Effector CD8-positive, alpha-beta T cell (primary cell): ENCODE measurements at places on chromosomes 11 and 22.

GRCh38 chr11:2990617-2991451, 1.3 kb downstream of the NAP1L4 start:
- DNase-seq, result no peak

GRCh38 chr22:25853078-25853477, 111.1 kb downstream of the MYO18B start:
- no peak for DNase-seq

DNA sequence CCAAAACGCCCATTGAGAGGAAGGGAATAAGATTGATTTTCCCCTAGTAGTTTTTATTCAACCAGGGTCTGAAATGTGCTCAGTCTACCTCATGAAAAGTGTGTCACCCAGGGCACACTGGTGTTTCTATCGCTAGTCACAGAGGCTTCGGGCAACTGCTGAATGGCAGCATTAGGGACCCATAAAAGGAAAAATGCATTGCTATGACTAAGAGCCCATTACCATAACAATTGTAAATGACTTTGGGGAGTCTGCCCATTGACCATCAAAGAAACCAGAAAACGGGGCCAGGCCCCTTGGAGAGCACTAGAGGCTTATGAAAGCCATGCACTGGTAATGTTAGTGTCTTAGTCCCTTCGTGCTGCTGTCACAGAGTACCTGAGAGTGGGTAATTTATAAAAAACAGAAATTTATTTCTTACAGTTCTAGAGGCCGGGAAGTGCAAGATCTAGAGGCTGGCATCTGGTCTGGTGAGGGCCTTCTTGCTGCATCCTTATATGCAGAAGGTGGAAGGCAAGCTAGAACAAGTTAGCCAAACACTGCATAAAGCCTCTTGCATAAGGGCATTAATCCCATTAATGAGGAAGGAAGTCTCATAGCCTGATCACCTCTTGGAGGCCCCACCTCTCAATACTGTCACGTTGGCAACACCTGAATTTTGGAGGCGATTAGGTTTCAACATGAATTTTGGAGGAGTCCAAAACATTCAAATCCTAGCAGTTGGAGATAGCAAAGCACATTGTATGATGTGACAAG, 306.7 kb downstream of the ST3GAL4 start:
- DNase-seq, result no peak

- no peak for DNase-seq
These were observed 51.7 kb upstream of the PRODH start for GRCh38 chr22:18987765-18988164.

GRCh38 chr11:117484156-117484555, 156.5 kb downstream of the CEP164 start:
- no peak for DNase-seq

GRCh38 chr11:121553389-121553788, 100.6 kb upstream of the SORL1-AS1 start:
- DNase-seq, result no peak

GRCh38 chr11:109668973-109669634, 247.1 kb downstream of the C11orf87 start:
- no peak for DNase-seq

GRCh38 chr11:117869604-117870003, 6.9 kb downstream of the FXYD6 start:
- no peak for DNase-seq

- no peak for DNase-seq
These were observed 24.3 kb downstream of the BCR start for GRCh38 chr22:23204541-23205157.

DNA sequence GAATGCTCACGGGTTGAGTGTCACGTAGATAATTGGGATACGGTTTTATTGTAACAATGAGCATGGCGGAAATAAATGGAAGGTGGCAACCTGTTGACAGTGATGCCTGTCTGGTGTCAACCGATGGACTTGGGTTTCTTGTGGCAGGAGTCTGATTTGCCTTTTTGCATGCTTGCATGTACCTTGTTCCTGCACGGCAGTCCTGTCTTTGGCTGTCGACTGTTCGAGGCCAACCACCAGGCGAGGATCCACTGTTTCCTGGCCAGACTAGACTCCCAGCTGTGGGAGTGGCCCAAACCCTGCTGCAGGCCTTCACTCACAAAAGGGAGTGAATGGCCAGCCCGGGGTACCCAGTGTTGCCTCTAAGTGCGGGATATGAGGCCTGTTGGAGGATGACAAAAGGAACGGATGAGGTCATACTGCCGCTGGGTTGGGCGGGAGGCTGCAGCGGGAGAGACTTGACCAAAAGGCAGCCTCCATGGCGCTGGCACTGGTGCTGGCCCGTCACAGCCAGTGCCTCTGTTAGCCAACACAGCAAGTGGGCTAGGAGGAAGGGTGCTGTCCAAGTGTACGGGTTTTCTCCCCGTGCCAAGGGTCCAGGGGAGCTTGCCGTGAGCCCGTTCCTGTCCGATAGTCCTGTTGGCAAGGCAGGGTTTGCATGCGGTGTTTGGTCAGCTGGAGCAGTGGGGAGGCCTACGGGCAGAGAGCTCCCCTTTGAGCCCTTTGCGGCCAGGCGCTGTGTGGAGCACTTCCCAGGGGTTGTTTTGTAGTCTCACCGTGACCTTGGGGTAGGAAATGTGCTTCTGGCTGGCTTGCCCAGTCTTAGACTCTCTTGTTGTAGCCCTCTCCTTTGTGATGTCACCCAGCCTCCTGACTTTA, 974 bp downstream of the DGCR8 start:
- no peak for DNase-seq

DNA sequence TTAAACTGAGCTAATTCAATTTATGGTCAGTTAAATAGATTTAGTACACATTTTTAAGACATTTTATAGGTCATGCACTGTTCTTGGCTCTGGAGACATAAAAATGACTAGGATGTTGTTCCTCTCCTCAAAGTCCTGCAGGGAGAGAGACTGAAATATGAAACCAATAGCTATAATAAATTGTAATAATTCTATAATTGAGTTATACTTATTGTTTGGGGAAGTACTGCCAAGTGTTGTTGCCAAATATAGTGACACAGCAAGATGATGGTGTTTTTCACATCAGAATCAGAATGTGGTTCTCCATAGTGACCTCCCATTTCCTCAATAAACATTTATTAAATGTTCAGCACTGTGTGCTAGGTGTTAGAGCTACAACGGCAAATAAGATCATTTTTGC, 470.6 kb downstream of the NTM start:
- no peak for DNase-seq

- no peak for DNase-seq
These were observed 3.7 kb upstream of the CD44 start for GRCh38 chr11:35135222-35135621.

DNA sequence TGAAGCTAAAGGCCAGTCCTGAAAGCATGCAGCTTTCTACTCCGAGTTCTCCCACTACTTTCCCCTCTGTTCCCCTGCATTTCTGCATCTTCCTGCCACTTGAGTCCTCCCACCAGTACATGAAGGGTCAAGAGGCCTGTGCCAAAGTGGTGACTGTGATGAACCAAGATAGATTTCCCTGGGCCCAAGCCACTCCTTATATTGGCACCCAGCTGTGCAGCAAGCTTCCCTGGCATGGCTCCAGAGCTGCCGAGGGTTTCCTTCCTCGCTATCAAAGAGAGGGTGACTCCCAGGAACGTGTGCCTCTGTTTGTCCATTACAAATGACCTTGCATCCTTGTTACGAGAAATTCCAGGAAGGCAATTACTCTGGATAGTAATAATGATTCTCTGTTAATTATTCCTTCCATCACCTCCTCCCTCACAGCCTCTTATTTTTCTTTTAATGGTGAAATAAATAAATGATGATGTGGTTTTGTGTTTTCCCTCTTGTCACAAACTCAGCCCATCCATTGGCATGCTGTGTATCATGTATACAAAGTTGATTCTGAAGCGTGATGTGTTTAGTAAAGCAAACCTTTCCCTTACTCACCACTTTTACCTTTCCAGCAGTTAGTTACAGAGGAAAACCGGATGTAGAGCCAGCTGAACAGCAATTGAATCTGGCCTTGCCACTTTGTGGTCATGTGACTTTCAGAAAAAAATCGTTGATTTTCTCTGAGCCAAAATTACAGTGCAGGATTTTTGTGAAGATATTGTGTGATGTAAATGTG, 8.3 kb downstream of the SRSF8 start:
- no peak for DNase-seq

GRCh38 chr22:42977569-42977968, 37.4 kb downstream of the PACSIN2 start:
- DNase-seq, result no peak

GRCh38 chr22:19995611-19996339, 20.8 kb downstream of the ARVCF start:
- no peak for DNase-seq

DNA sequence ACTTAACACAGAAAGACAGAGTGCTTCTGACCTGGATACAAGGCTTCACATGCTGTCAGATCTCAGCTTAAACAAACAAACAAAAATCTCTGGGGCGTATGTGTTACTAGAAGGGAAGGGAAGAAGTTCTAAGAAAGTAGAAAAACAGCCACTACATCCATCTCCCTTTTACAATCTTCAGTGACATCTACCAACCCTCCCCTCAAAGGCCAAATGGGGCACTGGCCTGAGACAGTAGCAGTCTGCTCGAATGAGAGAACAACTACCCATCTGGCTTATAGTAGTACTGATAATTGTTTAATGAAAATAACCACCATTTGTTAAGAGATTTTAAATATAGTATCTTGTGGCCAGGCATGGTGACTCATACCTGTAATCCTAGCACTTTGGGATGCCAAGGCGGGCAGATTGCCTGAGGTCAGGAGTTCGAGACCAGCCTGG, 29.4 kb downstream of the CCDC83 start:
- no peak for DNase-seq
